ENCODE measurements at places on chromosomes 13 and 19. TPM values are rescaled to one million over a fixed set of nuclear protein-coding genes. Genes with fewer than 3 reads are reported as not detected.

Gene LRRC4B
- total RNA-seq, result not detected

DNA sequence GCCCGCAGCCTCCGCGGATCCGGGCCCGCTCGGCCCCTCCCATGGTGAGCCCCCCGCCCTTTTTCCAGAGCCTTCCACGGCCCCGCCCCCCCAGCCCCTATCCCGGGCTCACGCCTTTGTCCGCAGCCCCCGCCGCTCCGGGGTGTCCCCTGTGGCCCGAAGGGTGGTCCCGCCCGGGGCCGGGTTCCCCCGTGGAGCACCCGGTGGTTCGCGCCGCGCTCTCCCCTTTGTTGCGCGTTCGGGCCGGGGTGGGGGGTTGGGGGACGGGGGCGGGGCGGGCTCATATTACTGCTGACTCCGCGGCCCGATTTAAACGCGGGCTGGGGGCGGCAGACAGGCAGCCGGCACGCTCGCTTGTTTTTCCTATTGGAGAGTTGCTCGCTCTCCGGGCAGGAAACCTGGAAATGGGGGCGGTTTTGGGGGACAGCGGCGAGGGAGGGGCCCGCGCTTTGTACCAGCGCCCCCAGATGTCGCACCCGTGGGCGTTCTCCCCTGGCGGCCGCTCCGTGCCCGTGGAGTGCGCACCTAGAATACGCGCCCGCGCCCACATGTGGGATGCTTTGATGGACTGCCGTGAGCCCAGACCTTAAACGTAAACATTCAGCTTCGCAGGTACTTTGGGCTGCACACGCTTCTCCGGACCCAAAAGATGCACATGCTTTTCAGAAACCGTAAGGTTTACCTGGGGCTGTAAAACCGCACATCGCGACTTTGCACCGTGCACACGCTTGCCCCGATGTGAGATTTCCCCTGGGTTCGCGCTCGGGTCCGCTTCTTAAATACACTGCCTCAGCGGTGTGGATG lies 699 bp downstream of the PTOV1 start:
- DNase-seq, result peak; percentile 38

Gene CAPN12
- 50.6 TPM for total RNA-seq

Gene ZNF563
- 0.70 TPM for total RNA-seq

Gene TMEM38A
- 10.1 TPM for total RNA-seq

Data from HT-29 (cell line).